ENCODE measurements at places on chromosomes 1 and 21.

DNA sequence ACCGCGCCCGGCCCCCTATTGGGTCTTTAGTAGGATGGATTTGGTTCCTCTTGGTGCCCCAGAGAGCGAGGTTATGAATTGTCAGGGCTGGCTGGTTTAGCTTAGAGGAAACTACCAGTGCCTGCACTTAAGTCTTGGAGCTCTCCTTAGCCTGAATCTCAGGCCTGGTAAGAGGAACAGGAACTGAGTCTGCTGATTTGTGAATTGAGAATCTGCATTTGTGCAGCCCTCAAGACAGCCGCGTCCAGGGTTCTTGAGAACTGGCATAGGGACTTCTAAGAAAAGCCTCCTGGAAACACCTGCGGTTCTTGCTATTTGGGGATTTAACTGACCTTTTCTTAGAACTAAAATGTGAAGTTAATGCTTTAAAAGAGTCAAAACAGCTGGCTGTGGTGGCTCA is 1.7 kb downstream of the NECAP2 start:
- peak; percentile 33 for DNase-seq

DNA sequence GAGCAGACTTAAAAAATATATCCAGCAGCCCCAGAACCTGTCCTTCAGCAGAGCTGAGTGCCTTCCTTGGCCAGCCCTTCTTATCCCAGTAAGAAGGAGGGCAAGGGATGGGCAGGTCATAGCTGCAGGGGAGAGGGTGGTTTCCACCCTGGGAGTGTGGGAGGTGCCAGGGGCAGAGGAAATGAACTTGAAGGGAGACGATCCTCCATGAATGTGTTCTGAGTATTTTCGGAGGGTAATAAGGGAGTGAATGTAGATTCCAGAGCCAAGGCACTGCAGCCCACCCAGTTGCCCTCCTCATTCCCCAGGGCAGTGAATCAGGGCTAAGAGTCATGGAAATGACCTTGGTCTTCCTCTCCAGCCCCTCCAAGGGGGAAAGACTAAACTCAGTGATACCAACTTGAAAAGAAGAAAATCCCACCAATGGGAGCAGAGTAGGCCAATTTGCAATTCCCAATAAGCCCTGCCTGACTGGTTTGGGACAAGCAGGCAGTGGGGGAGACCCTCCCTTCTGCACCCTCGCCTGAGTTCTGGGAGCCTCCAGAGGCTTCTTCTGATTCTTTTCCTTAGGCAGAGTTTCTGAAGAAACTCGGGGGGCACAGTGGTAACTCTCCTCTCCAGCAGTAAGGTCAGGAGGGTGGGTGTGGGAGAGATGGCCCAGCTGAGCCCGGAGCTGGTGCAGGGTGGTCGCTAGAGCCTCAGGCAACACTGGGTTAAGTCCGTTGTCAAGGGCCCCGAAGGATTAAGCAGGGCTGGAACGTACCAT is 4.2 kb downstream of the MYOG start:
- no peak for DNase-seq

DNA sequence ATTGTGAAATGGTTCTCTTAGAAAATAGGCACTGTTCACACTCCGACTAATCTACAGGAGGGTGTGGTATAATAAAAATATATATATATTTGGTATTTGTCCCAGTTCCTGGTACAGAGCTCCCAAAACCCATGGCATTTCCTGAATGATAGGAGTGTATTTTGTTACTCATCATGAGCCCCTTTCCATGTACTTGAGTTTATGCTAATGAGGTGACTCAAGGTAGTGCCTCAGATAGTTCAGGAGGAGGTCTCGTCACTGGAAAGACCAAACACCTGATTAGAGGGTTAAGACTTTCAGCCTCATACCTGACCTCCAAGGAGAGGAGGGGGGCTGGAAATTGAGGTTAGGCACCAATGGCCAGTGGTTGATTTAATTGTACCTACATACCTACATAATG is 57.9 kb downstream of the TTC3 start:
- no peak for DNase-seq

DNA sequence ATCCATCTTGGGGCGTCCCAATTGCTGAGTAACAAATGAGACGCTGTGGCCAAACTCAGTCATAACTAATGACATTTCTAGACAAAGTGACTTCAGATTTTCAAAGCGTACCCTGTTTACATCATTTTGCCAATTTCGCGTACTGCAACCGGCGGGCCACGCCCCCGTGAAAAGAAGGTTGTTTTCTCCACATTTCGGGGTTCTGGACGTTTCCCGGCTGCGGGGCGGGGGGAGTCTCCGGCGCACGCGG is 282 bp upstream of the SOD1 start:
- no peak for DNase-seq

DNA sequence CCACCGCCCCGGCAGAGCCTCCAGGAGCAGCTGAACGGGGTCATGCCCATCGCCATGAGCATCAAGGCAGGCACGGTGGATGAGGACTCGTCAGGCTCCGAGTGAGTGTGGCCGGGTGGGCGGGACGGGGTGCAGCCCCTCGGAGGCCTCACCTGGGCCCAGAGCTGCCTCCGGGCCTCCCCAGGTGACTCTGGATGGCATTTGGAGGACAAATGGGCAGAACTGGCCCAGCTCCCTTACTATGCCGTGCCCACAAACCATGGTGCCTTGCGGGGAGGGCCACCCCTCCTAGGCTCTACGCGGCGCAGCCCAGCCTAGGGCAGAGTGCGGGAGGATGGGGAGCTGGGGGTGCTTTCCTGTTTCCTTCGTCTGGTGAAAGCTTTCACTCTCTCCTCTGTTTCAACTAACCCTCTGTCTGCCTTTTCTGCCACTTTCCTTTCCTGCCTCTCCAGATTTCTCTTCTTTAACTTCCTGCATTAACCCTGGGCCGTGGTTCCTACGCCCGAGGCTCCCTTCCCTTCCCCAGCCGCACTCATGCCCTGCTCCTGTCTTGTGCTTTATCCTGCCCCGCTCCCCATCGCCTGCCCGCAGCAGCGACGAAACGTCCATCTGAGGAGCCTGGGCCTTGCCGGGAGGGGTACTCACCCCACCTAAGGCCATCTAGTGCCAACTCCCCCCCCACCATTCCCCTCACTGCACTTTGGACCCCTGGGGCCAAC is 9.2 kb downstream of the PSRC1 start:
- no peak for DNase-seq
